ENCODE measurements at places on chromosomes 3 and 15. TPM values are rescaled to one million over a fixed set of nuclear protein-coding genes. Genes with fewer than 3 reads are reported as not detected.

EOMES gene
- polyA plus RNA-seq, result 0.84 TPM

ZNF80 gene
- polyA plus RNA-seq, result not detected

C3orf22 gene
- polyA plus RNA-seq, result not detected

CLDN1 gene
- polyA plus RNA-seq, result 33.7 TPM

SCAANT1 gene
- polyA plus RNA-seq, result not detected

PGBD4 gene
- 4.3 TPM for polyA plus RNA-seq

CATSPER2 gene
- polyA plus RNA-seq, result 1.2 TPM

STAC gene
- polyA plus RNA-seq, result 2.8 TPM

LCTL gene
- not detected for polyA plus RNA-seq

SLC6A1 gene
- polyA plus RNA-seq, result not detected

CEMIP gene
- 0.54 TPM for polyA plus RNA-seq

XYLB gene
- 4.8 TPM for polyA plus RNA-seq

CFAP20DC gene
- polyA plus RNA-seq, result 2.2 TPM

NMD3 gene
- 62.0 TPM for polyA plus RNA-seq

ARHGEF3 gene
- polyA plus RNA-seq, result 5.8 TPM

ZNF619 gene
- 2.2 TPM for polyA plus RNA-seq

SLC12A1 gene
- not detected for polyA plus RNA-seq

PLSCR5 gene
- not detected for polyA plus RNA-seq

MYLK gene
- 18.3 TPM for polyA plus RNA-seq

ADAMTS9 gene
- polyA plus RNA-seq, result 0.68 TPM

ACTC1 gene
- polyA plus RNA-seq, result 0.43 TPM

SIN3A gene
- 35.9 TPM for polyA plus RNA-seq

ROPN1 gene
- not detected for polyA plus RNA-seq

TTLL13 gene
- 0.24 TPM for polyA plus RNA-seq

SLC28A2 gene
- not detected for polyA plus RNA-seq

CCR3 gene
- polyA plus RNA-seq, result not detected

ATOSA gene
- 10.0 TPM for polyA plus RNA-seq

BCHE gene
- polyA plus RNA-seq, result 2.1 TPM

NR2E3 gene
- 0.17 TPM for polyA plus RNA-seq

CHRM5 gene
- not detected for polyA plus RNA-seq

GPR176 gene
- polyA plus RNA-seq, result 8.1 TPM

SHF gene
- polyA plus RNA-seq, result 1.1 TPM

C3orf70 gene
- not detected for polyA plus RNA-seq

NPAP1 gene
- not detected for polyA plus RNA-seq

CASR gene
- not detected for polyA plus RNA-seq

CCDC50 gene
- 20.9 TPM for polyA plus RNA-seq

ZPLD1 gene
- 0.05 TPM for polyA plus RNA-seq

CCR2 gene
- not detected for polyA plus RNA-seq

VGLL3 gene
- polyA plus RNA-seq, result 4.9 TPM

POLG gene
- 47.8 TPM for polyA plus RNA-seq

CPEB1 gene
- polyA plus RNA-seq, result 2.7 TPM

SAMMSON gene
- not detected for polyA plus RNA-seq

SLC51B gene
- polyA plus RNA-seq, result 12.2 TPM

LIPH gene
- 6.9 TPM for polyA plus RNA-seq

TMEM207 gene
- polyA plus RNA-seq, result not detected

SPTBN5 gene
- 0.24 TPM for polyA plus RNA-seq

SSUH2 gene
- polyA plus RNA-seq, result 0.35 TPM

IRAK2 gene
- 9.1 TPM for polyA plus RNA-seq

C3orf80 gene
- polyA plus RNA-seq, result 3.7 TPM
